ENCODE measurements at places on chromosomes 11 and 22. TPM values are rescaled to one million over a fixed set of nuclear protein-coding genes. Genes with fewer than 3 reads are reported as not detected.

SCGB2A2 gene
- total RNA-seq = not detected

DNA sequence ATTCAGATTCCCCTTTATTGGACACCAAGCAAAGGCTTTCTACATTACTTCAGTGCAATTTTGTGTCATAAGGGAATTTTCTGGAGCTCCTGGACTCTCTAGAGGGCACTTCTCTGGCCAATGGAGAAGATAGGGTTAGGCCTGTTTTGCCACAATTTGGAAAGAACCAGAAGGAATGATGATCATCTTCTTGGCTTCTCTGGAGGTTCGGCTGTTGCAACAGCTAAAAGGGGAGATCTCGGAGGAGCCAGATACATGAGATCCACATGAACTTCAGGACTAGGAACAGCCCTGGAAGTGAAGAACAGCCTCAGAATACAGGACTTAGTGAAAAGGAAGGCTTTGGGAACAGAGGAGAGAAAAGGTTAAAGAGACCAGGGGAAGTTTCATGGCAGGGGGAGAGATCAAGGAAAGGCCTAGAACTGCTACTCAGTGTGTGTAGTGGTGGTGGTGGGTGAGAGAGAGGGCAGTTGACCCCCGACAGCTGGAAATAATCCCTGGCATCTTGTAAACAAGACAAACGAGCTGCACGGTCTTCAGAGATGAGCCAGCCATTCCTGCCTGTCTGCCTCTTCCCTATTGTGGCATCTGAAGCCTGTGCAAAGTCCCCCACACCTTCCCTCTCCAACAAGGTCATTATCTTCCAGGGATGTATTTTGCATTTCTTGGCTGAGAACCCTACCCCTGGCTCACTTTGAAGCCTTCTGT is 83.8 kb downstream of the CCDC81 start:
- no peaks in the 10 kb centered on the region for H3K36me3 ChIP-seq
- no peaks in the 10 kb centered on the region for H3K27me3 ChIP-seq
- H3K4me1 ChIP-seq = no peaks in the 10 kb centered on the region
- no peak overlapping the region for H3K27ac ChIP-seq
- no peak for DNase-seq
- no peak overlapping the region for H3K4me3 ChIP-seq

LRRN4CL gene
- total RNA-seq = not detected

GRCh38 chr11:104637662-104638170 is 260.5 kb downstream of the CASP12 start:
- H3K4me3 ChIP-seq = no peak overlapping the region
- H3K27ac ChIP-seq = no peak overlapping the region
- H3K4me1 ChIP-seq = no peaks in the 10 kb centered on the region
- no peaks in the 10 kb centered on the region for H3K27me3 ChIP-seq
- H3K36me3 ChIP-seq = no peaks in the 10 kb centered on the region

DNA sequence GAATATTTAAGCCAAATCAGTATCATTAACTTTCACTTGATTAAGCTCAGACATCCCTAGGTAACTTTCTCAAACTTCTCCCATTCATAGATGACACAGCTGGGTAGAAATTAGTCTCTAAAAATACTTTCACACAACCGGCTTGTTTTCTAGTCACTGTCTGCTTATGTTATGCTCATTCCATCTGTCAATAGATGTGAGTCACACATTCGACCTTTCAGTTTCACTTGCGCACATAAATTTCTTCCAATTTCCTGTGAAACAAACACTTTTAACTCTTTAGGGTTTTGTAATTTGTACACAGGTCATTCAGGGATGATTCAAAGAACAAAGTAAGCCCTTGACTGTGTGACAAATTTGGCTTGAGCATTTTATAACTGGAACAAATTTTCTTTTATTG is 723.0 kb downstream of the KCNA4 start:
- no peak overlapping the region for H3K4me3 ChIP-seq
- no peaks in the 10 kb centered on the region for H3K27me3 ChIP-seq
- no peaks in the 10 kb centered on the region for H3K4me1 ChIP-seq
- no peak for DNase-seq
- no peak overlapping the region for H3K27ac ChIP-seq
- H3K36me3 ChIP-seq = no peaks in the 10 kb centered on the region

DNA sequence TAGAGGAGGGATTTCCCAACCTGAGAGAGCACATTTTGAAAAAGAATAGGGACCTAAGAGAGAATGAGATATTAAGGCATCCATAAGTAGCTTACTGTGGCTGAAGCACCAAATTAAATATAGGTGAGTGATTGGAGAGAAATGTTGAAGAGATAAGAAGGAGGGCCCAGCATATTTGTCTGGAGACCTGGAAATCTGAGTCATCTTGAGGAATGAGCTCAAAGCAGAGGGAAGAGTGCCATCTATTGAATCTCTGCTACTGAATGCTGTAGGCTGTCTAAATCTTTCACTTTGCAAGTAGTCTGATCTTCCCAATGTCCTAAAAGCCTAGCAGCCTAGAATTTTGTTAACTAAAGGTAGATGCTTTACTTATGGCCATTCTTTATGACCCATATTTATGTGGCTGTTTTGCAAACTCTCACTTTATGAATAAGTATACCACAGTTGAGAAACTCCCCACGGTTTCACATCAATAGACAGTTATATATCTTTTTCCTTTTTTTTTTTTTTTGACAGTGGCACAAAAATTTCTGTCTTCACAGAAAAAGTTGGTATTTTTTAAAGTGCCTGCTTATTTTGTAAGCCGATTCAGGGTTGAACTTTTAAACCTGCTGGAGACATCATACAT is 2093.5 kb downstream of the LRRC4C start:
- H3K27ac ChIP-seq = no peak overlapping the region
- H3K4me1 ChIP-seq = peaks cover 5% of the 10 kb centered on the region
- H3K36me3 ChIP-seq = no peaks in the 10 kb centered on the region
